ENCODE measurements at places on chromosomes 7 and 10. TPM values are rescaled to one million over a fixed set of nuclear protein-coding genes. Genes with fewer than 3 reads are reported as not detected.

- DNase-seq, result no peak
Measured at GRCh38 chr7:69684369-69685292, 86.4 kb downstream of the AUTS2 start.

- DNase-seq, result no peak
Measured at GRCh38 chr7:9030976-9031375, 597.6 kb downstream of the NXPH1 start.

- peak; percentile 17 for DNase-seq
Measured at GRCh38 chr7:131502810-131503508, 53.5 kb downstream of the PODXL start.

DNA sequence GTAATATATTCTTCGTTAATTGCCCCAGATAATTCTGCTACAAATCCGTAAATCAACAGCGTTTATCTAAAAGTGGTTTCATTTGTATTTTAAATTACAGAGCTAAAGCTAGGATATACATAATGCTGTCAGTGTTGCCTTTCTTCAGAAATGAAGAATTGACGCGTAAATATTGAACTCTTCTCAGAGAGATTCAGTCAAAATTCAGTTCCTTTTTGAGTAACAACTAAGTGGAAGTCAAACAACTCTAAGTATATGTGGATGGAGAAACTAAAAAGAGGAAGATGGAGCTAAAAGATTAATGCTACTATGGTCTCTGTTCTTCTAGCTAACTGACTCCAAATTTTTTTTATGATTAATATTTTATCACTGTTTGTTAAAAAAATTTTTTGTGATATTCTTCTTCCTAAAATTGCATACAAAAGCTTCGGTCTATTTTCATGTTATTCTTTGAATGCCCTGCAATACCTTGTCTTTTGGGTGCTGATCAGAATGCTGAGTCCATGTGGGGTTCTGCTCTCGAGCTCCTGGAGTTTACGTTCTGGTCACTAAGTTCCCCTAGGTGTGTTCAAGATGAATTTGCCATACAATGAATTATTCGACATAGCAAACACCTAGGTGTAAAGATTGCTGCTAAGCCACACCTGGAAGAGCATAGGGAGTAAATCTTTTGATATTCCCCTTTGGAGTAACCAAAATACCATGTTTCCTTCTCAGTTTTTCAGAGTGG, 20.7 kb downstream of the MDFIC start:
- DNase-seq, result no peak

DNA sequence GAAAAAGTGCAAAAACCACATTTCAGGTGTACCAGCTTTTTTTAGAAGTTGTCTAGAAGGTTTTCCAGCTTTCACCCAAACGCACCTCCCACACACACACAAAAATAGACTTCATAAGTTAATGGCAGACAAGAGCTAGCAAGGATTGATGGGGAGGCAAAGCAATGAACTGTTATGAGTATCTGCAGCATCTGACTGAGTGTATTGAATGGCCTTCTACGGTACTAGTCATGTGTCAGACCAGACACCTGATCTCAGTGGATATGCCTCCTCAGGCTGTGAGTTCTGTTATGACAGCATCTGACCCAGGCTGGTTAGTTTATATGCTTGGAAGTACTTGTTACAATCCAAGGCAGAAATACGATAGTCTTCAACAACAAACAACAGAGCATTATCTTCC, 406.1 kb upstream of the AUTS2 start:
- DNase-seq, result no peak

GRCh38 chr7:131057015-131057793, 270.5 kb upstream of the MKLN1 start:
- no peak for DNase-seq

DNA sequence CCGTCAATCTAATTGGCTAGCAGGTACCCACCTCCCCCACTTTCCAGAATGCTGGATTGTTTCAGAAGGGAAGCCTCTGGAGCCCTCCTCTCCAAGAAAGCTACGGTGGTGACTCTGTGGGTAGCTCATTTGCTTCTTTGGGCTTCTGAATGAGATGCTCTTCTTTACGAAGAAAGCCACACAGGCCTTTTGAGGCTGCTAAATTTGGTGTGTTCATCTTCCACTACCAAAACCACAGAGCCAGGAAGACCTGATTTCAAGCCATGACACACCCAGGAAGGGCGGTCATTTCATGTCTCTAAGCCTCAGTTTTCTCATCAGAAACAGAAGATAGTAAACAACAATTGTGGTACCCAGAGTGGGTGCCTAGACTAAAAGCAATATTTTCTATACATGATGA, 901.2 kb downstream of the KCNMA1 start:
- DNase-seq, result no peak

- DNase-seq, result peak; percentile 88
Measured at GRCh38 chr10:43420369-43421200, 11.6 kb upstream of the HNRNPF start.

DNA sequence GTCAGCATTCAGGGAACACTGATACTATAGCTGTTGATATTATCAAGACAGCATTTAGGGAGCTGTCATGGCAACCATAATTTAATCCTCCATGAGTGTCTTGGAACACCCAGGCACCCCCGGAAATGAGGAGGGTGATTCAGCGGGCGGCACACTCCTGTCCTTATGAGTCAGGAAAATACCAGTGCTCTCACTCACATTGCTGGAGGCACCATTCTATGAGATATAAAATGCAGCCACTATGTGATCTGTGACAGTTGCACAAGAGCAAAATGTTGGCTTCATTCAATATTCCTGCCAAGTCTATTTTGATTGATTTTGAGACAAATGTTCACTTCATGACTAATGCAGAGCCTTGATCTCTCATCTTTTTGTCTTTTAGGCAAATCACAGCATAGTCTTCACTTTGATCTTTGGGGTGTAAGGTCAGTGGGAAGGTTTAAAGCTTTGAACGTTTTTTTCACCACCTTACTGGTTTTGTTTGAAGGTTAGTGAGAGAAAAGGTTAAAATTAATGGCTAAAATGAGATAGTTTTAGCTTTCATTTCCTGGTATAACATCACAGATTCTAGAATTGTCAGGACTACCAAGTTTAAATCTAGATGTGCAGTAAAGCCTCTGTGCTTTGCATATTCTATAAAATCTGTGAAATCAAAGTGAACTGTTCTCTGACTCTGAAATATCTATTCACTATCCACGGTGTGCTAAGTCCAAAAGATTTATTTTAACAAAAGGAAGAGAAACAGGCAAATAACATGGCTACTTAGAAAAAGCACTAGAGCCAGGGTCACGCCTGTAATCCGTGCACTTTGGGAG, 12.4 kb upstream of the ARHGAP12 start:
- no peak for DNase-seq

DNA sequence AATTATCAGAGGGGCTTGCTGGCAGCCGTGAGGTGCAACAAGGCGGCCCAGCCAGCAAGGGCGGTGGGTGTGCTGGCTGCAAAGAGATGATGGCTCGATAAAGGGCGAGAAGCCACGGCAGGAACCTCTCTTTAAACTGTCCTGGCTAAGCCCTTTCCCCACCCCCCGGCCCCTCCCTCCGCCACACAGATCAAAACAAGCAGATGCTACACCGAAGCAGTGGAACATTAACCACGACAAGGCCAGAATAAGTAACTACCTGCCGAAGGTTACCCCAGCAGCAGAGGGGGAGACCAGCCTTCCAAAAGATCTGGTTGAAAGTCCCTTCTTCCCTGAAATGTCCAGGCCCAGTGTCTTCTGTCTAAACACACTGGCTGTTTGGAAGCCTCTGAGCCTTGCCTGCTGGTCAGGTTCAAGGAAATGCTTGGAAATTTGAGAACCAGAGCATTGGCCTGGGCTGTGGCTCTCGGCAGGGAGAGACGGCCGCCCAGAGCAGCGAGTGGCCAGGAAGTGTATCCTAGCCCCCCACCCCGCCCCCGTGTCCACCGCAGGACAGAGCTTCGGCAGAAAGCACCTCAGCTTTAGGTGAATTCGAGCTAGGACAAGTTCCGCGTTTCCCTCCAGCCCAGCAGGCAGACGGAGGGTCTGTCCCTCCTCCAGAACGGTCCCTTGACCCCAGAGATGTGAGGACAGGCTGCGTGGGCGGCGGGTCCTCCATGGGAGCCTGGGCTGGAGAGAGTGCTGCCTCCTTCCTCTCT, 2.1 kb downstream of the FAM20C start:
- no peak for DNase-seq

- DNase-seq, result no peak
Measured at GRCh38 chr7:125122173-125122572, 192.5 kb upstream of the POT1 start.

DNA sequence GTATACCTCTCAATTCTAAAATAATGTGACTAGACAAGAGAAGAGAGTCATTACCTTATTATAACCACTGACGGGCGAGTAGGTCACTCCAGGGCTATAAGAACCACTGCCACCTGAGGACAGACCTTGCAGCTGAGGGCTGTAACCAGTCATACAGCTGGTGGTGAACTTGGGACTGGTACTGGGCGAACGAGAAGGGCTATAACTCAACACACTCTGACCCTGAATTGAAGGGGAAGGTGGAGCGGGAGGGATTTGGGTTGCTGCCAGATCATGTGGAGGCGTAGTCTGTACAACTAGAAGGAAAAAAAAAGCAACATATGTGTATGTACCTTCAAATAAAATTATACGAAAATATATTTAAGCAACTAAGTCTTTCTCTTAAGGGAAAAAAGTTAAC, 3.4 kb downstream of the TMEM209 start:
- no peak for DNase-seq

GRCh38 chr10:115657161-115657860, 564.1 kb downstream of the ATRNL1 start:
- no peak for DNase-seq

DNA sequence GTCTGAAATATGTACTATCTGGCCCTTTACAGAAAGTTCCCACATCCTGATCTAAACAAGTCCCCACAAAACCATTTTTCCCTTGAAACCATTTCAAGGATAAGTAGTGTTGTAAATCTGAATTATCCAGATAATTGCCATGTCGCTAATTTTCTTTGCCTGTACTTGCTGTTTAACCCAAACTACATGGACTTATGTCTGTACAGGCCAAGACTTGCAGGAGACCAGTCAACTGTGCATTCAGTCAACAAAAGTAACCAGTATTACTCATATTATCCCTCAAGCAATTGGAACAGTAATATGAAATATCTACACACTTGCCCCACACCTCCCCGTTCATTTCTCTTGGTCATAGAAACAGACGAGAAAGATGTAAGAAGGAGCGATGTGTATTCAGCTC, 347.8 kb upstream of the NFE2L3 start:
- DNase-seq, result no peak

- DNase-seq, result no peak
Measured at GRCh38 chr7:133932591-133932990, 194.5 kb upstream of the LRGUK start.

- no peak for DNase-seq
Measured at GRCh38 chr7:15068324-15068723, 165.8 kb upstream of the DGKB start.

- DNase-seq, result no peak
Measured at GRCh38 chr10:3159152-3159551, 13.4 kb downstream of the PITRM1 start.

- no peak for DNase-seq
Measured at GRCh38 chr10:124166431-124167125, 73.2 kb upstream of the CHST15 start.

DNA sequence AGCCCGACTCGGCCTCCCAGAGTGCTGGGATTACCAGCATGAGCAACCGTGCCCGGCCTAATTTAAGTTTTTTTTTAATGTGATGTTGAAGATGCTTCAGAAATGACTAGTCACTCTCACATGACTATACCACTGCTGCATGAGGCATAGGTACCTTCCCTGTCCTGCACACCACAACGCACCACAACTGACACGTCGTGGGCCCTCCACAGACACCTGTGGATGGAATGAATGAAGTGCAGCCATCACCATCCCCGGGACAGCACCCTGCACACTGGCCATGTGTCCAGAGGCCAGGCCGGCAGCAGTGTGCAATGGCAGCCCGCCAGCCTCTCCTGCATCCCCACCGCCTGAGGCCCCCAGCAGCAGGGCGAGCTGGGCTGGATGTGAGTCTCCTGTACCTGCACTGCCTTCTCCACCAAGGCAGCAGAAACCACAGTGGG, 55.1 kb downstream of the VOPP1 start:
- DNase-seq, result no peak

GRCh38 chr7:35752742-35753141, 48.1 kb upstream of the SEPTIN7 start:
- no peak for DNase-seq

DNA sequence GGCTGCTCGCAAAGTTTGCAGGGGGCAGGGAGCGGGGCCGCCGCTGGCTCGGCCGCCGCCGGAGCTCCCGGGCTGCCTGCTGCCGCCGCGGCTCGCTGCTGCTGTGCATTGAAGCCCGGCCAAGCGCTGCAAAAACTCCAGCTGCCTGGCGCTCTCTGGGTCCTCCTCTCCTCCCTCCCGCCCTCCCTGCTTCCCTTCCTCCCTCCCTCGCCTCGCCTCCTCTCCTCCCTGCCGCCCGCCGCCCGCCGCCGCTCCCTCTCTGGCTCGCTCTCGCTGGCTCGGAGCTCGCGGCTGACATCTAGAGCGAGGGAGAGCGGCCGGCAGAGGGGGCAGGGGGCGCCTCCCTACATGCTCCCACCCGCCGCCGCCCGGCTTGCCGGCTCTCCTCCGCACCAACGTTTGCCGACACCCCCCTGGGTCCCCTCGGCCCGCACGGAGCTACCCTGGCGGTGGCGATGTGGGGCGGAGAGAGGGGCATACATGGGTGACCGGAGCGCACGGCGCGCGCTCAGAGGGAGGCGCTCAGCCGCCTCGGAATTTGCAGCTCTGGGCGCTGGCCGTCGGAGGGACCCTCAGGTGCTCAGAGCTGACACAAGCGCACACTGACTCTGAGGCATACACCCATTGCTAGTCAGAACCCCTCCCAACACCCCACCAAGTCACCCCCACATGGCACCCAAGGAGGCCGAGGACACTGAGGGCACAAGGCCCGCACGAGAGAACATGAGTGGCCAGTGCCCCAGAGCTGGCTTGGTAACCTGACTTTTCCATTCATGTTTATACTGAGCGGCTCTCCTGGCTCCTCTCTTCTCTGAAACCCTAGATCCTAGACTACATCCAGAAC, 1.2 kb upstream of the PLXNA4 start:
- no peak for DNase-seq

Gene RUFY2
- total RNA-seq, result 43.1 TPM

Gene PTPRZ1
- 138 TPM for total RNA-seq

Gene FXYD4
- total RNA-seq, result not detected

Gene TMEM26
- total RNA-seq, result 2.9 TPM

Gene CAMK2B
- 21.9 TPM for total RNA-seq

Gene MYOF
- 45.8 TPM for total RNA-seq

Gene PRF1
- 0.40 TPM for total RNA-seq

Gene DYNC1I1
- total RNA-seq, result 34.6 TPM

Gene ACSM6
- total RNA-seq, result not detected

Gene KCNH2
- total RNA-seq, result 14.4 TPM
